ENCODE measurements at places on chromosomes 7 and 10. TPM values are rescaled to one million over a fixed set of nuclear protein-coding genes. Genes with fewer than 3 reads are reported as not detected.
A peak's percentile ranks its signal among the peaks of the same experiment; 100 is the strongest.

Gene VOPP1
- total RNA-seq = 23.3 TPM

DNA sequence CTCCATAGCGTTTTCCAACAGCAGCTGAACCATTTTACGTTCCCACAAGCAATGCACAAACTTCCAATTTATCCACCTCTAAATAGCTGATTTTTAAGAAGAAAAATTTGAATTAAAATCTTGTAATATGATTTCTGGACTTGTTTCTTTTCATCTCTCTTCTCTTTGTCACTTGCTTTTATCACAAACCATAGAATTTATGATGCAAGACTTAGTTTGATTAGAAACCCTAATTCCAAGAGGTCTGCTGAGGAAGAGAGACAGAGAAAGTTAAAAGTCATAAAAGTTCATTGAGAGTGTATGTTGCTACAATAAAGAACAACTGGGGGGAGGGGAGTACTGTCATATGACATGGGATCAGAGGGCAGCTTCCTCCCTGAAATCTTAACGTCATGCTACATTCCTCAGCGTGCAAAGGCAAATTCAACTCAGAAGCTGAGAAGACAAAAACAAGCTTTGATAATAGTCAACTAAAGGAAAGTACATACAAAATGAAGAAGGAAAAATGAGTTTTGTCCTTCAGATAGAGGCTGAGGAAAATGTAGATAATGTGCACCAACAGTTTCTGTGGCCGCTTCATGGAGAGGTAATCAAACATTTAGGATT, 18.4 kb upstream of the CUBN start:
- no peak for DNase-seq

DNA sequence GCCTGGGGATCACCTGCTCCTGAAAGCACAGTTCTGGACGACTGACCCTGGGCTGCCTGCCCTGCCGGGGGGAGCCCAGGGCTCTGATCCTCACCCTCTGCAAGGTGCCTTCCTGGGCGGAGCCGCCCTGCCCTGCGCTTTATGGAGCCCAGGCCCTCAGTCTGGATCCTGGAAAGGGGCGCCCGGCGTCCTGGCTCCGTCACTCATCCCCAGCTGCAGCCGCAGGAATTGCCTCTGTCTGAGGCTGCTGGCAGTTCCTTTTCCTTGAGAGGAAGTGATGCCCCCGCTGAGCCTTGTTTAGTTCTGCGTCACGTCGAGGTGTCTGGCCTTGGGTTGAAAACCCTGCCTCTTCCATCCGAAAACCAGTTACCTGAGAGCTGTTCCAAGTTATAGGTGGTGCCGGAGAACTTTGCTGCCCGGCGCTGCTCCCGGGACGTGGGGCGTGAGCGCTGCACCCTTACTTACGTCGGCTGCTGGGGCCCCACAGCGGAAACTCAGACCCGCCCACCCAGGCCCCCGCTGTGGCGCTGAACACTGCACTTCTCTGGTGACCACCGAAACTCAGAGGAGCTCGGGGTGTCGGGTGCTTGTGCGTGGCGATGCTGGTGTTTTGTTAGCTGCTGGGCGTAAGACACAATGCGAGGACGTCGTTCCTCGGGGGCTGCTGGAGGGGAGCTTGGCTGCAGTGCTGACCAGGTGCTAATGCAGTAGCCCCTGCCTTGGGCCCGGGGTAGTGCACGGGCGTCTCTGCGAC, 5.4 kb downstream of the MAFK start:
- DNase-seq = peak; percentile 67

DNA sequence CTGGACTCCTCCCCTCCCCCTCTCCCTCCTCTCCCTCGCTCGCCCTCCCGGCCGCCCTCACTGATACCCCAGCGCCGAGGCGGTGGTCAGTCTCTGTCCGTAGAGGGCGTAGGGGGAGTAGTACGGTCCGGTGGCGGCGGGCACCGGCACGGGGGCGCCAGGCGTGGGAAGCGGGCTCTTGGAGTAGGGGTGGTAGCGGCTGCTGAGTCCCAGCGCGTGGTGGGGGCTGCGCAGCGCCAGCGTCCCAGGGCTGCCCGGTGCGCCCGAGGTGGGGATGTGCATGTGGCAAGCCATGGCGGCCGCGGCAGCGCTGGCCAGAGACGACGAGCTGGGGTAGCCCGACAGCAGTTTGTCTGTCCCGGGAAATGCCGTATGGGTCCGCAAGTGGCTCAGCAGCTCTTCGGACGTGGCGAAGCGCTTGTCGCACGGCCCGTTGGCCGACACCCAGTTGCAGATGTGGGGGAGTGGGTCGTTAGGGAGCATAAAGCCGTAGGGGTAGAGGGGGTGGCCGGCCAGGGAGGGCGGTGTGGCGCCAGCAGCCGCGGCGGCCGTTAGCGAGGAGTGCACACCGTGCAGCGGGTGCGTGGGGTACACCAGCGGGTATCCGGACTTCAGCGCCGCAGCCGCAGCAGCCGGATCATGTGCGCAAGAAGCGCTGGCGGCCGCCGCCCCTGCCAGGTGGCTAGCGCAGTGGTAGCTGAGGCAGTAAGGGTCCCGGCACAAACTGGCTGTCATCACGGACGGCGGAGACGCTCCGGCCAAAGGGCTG, 2.7 kb downstream of the ZNF503 start:
- DNase-seq = peak; percentile 81

- no peak for DNase-seq
These were observed 41.0 kb downstream of the KAT6B start for GRCh38 chr10:74867351-74867750.

DNA sequence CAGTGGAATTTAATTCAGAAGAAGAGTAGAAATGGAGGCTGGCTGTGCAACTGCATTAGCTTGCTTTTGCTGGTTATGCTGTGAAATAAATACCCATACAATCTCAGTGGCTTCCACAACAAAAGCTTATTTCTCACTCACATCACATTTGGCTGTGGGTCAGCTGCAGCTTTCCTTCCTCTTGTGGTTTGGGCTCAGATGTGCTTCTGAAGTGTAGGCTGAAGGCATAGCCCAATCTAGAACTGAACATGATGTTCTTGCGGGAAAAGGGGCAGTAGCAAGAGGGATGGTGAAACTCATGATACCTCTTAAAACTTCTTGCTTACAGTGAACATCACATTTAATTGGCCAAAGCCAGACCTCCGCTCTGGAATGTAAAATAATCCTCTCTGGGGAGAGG, 119.9 kb downstream of the HECW1 start:
- DNase-seq = no peak

DNA sequence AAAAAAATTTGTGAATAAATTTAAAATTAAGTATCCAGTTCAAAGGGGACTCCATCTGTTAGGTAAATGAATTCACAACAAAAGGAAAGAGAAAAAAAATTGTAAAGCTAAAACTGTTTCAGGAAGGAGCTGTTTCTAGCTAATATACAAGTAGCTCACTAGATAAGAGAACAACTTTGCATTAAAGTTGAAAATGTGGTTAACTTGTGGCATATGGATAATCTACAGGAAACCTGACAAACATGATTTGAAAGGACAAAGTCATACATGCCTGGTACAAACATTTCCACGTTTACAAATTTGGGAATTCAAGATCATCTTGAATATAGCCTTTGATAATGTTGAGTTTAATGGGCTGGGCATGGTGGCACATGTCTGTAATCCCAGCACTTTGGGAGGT, 8.9 kb downstream of the NT5C3A start:
- no peak for DNase-seq

DNA sequence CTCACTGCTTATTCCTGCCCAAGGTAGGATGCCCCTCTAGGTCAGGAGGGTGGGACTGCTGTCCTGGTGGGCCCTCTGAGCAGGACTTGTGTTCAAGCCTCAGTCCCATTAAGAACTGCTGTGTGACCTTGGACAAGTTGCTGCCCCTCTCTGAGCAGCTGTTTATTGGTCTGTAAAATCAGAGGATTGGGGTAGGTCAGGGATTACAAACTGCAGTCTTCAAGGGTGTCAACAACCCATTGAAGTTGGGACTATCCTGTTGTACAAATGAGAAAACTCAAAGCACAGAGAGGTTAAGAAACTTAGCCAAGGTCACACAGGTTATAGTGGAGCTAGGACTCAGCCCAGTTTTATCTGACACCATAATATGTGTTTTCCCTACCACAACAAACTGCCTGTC, 55.3 kb downstream of the ZMIZ1 start:
- no peak for DNase-seq

Gene RASSF4
- total RNA-seq = 40.9 TPM

DNA sequence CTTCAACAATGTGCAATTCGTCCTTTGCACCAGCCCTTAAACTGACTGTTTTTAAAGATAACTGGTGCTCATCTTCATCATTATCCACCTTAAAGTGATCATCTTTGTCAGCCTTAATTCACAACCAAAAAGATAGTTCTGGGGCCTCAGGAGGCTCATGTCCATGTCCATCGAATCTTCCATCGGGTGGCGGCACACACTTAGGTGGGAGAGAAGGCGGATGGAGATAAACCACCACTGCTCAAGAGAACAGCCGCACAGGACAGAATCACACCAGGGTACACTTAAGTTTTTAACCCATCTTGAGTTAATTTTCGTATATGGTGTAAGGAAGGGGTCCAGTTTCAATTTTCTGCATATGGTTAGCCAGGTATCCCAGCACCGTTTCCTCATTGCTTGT, 24.8 kb downstream of the OIT3 start:
- no peak for DNase-seq

DNA sequence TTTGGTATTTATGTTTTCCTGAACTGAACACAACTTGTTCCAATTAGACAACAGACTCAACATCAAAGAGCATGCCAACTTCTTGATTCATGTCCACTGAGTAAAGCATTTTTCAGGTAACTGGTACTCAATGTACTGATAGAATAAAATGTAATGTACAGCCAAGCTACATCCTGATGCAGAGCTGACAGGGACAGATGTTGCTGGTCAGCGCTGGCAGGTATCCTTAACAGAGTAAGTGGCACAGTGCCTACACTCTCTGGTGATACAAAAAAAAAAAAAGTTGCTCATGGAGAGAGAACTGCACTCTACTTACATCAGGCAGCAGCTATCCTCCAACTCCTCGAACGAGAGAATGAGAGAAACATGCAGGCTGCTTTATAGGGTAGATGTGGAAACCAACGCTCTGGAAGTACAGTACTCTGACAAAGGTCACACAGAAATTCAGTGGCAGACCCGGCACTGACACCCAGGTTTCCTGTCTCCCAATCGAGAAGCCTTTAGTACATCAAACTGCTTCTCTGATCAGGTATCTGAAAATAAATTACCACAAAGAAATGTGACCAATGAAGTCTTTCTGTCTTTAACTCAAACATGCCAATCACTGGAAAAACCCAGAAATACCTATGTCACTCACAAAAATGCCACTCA, 4.6 kb downstream of the ITGB1 start:
- DNase-seq = no peak

Gene MCM10
- total RNA-seq = 0.83 TPM

- DNase-seq = no peak
These were observed 588 bp downstream of the SAP25 start for GRCh38 chr7:100572949-100573675.

DNA sequence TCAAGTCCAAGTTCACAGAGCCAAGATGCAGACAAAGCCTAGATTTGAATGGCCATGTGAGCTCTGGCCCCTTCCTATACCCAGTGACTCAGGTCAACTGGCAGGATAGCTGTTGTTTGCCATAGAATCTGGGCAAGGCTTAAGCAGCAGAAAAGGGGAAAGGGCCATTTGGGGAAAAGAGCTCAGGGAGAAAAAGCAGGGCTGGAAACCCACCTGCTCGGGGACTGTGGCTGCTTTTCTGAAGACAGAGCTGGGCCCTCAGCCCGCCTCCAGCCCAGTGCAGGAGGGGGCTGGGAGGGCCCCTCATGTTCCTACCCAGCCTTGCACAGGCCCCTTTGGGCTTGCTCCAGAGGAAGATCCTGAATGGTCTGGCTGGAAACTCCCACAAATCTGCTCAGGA, 32.6 kb upstream of the HABP2 start:
- no peak for DNase-seq

Gene POLR2J
- total RNA-seq = 28.0 TPM

Gene WNT8B
- total RNA-seq = not detected

Gene HTRA1
- 133 TPM for total RNA-seq

Gene AFAP1L2
- total RNA-seq = 26.0 TPM

All from sigmoid colon (tissue), 7 donors.